ENCODE measurements at places on chromosomes 11 and 22.

DNA sequence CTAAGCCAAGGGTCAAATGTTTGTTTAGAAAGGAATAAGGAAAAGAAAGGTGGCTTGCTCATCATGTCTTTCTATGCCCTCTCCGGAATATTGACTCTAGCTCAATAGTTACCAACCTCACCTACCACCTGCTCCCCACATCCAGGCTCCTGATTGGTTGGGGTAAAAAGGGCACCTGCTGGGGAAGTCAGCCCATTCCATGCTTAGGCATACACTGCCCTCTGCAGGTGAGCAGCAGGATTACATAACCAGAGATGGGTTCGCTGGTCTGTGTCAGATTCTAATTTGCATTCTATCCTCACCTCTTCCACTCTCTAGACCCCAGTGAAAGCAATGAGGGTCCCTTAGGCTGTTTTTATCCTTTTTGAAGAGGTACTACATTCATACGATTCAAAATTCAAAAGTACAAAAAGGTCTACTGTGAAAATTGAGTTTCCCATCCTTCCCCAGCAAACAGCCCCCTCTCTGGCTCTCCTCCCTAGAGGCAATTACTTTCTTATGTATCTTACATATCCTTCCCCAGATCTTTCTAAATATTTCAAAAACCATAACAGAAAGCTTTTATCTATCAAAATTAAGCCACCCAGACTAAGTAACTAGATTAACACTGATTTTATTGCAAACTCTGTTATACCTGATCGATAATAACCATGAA, 98.0 kb upstream of the ASPHD2 start:
- DNase-seq, result peak; percentile 80

DNA sequence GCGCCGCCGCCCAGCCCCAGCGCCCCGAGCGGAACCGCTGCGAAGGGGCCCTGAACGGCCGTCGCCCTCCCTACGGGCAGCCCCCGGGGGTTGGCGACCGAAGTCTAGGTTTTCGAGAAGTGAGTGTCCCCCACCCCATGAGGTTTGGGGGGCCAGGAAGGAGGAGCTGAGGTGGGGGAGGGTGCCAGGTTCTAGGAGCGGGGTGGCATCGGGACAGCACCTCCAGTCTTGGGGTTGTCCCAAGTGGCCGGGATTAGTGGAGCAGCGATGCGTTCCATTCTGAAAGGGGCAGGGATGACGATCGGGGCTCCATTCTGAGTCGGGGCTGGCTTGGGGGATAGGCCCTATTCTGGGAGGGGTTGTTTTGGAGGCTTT, 408 bp downstream of the PPP2R5B start:
- no peak for DNase-seq

DNA sequence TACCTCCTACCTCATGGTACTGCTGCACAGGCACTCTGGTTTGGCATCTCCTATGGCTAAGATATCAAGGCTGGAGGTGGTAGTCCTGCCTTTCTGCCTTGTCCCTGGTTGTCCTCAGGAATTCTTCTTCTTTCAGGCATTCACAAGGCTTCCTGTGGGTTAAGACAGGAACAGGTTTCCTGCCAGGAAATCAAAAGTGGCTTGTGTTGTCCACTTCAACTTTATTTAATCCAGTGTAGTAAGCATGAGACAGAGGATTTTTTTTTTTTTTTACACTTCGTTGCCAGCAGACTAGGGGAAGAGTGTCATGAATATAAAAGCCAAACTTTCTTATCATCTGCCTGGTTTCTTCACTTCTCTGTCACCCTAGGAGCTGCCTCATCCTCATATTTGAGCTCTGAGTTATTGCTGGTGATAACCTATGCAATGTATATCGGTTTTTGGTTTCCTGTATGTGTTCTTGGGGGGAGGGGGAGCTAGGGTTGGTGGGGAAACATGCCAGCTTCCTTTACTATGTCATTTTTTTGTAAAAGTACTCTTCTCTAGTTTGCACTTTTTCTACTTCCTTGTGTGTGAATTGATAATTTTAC, 50.2 kb downstream of the XKR3 start:
- DNase-seq, result no peak

- no peak for DNase-seq
These were observed at the start of gene SNX32 for GRCh38 chr11:65833297-65834030. Gene SNX32, plus strand, starts transcription at chr11:65833963. Its CDS starts 103 bp downstream, at chr11:65834066.

DNA sequence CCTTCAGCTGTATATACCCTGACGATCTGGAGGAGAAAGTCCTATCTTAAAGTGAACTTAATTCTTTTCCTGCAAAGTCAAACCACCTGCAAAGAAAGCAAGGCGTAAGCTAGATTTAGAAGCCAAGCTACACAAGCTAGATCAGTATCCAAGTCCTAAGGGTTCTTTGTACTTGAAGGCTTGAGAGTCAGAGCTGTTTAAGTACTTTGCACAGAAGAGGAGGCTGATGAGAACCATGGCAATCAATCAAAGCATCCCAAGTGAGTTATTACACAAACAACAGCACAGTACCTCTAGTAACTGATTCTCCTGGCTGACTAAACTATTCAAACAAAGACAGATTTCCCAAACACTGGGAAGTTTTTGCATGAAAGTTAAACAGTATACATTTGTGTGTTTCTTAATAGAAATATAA, 1.9 kb downstream of the CDON start:
- no peak for DNase-seq

DNA sequence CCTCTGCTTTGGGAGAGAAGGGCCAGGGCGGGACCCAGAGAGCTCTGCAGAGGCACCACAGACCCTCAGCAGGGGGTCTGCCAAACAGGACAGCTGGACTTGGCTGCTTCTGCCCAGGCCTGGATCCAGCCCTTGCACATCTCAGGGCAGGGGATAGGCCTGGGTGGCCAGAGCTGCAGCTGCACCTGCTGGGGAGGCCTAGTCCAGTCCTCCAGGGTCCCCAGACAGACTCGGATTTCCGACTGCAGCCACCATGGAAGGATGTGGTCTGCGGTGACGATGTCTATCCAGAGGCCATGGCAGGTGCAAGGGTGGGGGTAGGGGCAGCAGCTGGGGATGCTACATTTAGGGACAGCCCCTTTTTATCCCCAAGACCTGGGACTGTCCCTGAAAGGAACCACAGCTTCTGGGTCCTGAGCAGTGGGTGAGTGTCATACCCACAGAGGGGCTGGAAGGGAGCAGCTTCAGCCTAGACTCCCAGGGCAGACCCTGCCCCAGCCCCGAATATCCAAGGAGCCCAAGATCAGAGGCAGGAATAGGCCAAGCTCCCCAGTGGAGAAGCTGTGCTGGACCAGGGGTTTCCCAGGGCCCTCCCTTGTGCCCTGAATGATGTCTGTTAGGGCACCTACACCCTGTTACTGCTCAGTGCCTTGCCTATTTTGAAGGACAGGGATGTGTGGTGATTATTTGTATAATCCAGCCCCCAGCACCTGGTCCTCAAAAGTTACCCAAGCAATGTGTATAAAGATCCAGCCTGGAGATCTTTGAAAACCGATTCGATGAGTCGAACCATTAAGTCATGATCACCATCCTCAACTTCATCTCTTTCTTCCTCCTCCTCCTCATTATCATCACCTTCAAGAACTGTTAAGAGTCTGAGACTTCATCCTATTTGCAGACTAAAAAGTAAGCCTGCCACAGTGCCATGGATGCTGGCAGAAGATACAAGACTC, 2.5 kb upstream of the IGLL5 start:
- DNase-seq, result no peak

GRCh38 chr22:49514211-49514610, 313.5 kb downstream of the BRD1 start:
- no peak for DNase-seq

GRCh38 chr11:27088353-27088752, 47.7 kb downstream of the BBOX1 start:
- DNase-seq, result no peak
